ENCODE measurements at places on chromosomes 16 and 17.

DNA sequence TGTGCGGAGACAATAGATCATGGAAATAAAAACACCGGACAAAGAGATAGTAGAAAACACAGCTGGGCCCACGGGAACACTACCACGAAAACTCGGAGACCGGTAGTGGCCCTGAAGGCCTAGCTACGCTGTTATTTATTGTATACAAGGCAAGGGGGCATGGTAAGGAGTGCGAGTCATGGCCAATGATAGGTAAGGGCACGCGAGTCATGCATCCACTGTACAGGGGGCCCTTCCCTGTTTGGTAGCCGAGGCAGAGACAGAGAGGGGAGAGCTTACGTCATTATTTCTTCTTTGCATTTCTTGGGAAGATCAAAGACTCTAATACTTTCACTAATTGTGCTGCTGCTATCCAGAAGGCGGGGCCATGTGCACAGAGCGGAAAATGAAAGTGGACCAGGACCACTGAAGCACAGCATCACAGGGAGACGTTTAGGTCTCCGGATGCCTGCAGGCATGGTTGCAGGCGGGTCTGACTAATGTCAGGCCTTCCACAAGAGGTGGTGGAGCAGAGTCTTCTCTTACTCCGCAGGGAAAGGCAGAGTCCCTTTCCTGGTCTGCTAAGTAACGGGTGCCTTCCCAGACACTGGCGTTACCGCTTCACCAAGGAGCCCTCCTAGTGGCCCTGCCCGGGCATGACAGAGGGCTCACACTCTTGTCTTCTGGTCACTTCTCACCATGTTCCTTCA lies 74.4 kb upstream of the ARL4D start:
- peak; percentile 32 for DNase-seq

GRCh38 chr17:65005858-65006257 lies 50.7 kb downstream of the GNA13 start:
- no peak for DNase-seq

- no peak for DNase-seq
Measured at GRCh38 chr16:2432801-2433505, 3.7 kb downstream of the CCNF start.

DNA sequence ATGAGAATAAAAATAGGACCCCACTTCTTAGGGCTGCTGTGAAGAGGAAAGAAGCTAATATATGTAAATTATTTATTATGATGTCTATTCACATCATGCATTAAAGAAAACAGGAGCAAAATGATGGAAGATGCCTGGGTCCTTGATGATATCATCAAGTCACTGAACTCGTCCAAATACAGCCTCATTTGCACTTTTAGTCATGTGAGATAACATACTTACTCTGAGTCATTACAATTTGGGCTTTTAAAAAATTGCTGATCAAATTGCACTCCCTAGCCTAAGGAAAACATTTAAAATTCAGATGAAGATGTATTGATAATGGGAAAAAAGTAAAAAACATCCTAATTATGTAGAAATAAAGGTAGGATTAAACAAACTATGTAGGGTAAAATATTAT lies 302.7 kb upstream of the CCL2 start:
- DNase-seq = no peak

DNA sequence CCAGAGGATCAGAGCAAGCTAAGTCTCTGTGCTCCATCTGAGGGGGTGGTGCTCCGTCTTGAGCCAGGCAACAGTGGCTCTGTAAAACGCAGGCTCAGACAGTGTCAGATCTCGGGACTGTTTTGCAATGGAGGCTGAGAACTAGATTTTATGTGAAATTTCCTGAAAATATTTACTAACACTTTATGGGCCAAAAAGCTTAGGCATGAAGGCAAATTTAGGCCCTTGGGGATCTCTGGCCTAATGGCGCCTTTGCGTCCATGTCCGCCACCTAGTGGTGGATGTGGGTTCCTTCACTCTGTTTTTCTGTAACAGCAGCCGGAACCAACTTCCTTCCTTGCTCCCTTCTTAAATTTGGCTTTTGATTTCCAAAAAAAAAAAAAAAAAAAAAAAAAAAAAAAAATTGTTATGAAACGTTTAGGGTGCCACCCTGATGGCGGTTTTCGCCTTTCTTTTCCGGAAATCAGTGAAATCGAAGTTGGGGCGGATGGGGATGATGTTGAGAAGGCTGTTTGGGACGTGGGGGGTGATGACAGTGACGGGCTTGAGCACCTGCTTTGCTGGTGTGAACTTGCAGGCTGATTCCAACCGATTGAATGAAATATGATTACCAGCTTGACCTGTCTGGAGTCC lies 14.0 kb upstream of the ELAC2 start:
- DNase-seq = peak; percentile 55

- DNase-seq = no peak
Measured at GRCh38 chr17:51912939-51913338, 245.6 kb downstream of the CA10 start.

GRCh38 chr16:14377326-14377725 lies 252.7 kb downstream of the PARN start:
- peak; percentile 34 for DNase-seq

GRCh38 chr16:17474572-17474971 lies 3.8 kb upstream of the XYLT1 start:
- DNase-seq = no peak

- no peak for DNase-seq
Measured at GRCh38 chr17:41491476-41491875, 1.8 kb upstream of the KRT36 start.

DNA sequence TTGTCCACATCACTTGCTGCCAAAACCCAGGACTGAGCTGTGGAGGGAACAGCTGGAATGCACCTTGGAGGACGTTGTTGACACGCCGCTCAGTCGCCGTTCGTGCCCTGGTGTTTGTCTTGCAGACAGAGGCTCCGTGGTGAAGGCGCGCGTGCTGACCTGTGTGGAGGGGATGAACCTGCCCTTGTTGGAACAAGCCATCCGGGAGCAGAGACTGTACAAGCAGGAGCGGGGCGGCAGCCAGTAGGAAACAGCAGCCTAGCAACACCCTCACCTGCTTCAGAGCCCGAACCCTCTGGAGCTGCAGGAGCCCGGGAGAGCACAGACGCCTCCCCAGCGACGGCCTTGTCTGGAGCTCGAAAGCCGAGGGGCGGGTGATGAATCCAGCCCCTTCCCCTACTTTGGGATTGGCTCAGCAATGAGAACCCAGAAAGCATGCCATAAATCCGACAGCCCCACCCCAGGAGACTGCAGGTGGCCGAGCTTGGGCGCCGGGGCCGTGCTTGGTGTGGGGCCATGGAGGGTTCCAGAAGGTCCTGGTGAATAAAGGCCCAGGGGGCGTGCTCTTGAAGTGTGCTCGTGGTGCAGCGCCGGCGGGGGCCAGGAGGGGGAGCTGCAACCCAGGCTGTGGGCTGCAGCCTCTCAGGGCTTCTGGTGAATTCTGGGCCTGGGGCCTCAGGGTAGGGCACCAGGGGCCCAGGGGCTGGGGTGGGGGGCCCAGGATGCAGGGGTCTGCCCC lies 470 bp upstream of the CDK3 start:
- no peak for DNase-seq

GRCh38 chr16:9138731-9139501 lies 47.5 kb downstream of the HAPSTR1 start:
- peak; percentile 52 for DNase-seq

GRCh38 chr16:30901201-30902028 lies 5.0 kb downstream of the CTF1 start:
- DNase-seq = no peak

DNA sequence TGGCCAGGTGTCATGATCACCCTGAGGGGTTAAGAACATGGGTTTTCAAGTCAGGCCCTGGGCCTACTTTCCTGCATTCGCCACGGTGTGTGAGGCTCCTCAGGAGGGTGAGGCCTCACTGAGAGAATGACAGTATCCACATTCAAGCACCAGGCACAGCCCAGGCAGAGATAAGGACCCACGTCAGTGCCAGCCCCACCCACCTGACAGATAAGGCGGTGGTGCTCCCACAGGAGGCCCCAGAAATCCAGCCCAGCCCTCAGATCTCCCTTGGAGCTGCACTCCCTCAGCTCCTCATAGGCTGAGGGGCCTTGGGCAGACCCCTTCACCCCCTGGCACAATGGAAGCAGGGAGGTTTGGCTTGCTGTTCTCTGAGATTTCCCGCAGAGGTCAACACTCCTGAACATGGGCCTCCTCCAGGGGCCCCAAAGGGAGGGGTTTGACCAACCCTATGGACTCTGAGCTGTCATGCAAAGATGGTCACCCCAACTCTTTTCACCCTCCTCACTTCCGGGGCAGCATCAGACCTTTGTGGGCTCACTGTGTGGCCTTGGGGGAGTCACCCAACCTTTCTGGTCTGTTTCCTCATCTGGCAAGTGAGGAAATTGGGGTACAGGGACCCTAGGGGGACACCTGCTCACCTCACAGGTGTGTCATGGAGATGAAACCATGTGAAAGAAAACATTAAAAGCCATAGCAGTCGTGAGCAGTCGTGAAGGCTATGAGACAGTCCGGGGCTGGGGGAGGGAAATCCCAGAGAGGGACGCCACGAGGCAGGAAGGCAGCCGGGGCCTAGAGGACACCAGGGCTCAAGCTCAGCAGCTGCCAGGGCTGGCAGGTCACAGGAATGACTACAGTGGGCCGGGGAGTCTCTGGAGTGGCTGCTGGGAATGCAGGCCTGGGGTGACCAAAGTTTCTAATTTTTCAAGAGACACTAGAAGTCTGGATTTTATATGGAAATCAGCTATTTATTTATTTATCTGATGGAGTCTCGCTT lies 15.4 kb downstream of the PLLP start:
- DNase-seq = no peak

DNA sequence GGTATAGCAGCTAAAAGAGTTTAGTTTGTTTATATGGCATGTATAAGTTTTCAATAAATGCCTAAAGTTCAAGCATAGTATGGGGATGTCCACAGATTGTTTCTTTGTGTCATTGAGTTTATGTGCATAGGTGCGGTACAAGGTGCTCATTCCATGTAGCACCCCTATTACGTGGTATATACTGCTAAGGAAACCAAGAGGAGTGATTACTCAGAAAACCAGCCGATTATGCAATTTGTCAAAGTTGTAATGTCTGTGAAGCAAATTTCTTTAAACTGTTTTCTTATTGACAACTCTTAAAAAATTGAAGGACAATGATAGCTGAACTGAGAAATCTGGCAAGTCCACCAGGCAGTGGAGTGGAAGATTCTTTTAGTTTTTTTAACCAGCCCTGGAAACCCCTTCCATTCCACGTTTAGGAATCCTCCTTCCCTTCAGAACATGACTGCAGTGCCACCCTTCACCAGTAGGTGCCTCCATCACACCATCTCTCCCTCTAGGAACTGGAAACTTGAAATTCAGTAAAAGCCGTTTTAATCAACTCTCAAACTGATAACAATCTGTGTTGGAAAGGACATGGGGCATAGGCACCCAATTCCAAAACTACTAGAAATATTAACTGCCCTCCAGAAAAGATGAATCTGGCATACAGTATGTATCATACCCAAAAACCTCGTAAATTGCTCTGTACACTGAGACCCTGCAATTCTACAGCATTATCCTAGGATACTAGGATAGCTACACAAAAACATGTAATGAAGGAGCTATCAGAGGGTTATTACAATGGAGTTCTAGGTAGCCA lies 43.5 kb downstream of the REXO5 start:
- DNase-seq = peak; percentile 62

DNA sequence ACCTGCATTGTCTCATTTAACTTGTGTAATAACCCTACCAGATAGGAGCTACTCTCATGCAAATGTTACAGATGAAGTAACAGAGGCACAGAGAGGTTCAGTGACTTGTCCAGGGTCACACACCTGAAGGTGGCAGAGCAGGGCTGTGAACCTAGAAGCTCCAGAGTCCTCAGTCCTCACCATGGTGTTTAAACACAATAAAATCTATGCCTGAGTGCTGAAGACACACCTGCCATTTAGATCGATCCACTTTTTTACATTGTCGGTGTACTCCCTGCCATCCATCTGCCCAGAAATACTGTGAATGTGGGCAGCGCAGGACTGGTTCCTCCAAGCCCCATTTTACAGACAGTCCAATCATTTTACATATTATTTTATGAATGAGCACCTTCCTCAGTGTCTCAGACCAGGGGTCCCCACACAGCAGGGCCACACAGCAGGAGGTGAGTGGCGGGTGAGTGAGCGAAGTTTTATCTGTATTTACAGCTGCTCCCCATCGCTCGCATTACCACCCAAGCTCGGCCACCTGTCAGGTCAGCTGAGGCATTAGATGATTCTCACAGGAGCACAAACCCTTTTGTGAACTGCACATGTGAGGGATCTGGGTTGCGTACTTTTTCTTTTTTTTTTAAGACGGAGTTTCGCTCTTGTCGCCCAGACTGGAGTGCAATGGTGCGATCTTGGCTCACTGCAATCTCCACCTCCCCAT lies 5.6 kb downstream of the IL4R start:
- no peak for DNase-seq

- no peak for DNase-seq
Measured at GRCh38 chr16:28880589-28880915, 2.3 kb downstream of the ATP2A1 start.

GRCh38 chr17:40432864-40433528 lies 10.3 kb upstream of the IGFBP4 start:
- peak; percentile 42 for DNase-seq

GRCh38 chr17:869567-870525 lies 87.7 kb downstream of the MRM3 start:
- peak; percentile 83 for DNase-seq

GRCh38 chr17:61139219-61139618 lies 260.4 kb upstream of the TBX2 start:
- peak; percentile 86 for DNase-seq

- no peak for DNase-seq
Measured at GRCh38 chr16:54976651-54977200, 46.1 kb downstream of the IRX5 start.

GRCh38 chr16:89349947-89350633 lies 132.6 kb downstream of the ZNF778 start:
- no peak for DNase-seq

GRCh38 chr17:41799366-41799765 lies 12.4 kb downstream of the P3H4 start:
- no peak for DNase-seq

DNA sequence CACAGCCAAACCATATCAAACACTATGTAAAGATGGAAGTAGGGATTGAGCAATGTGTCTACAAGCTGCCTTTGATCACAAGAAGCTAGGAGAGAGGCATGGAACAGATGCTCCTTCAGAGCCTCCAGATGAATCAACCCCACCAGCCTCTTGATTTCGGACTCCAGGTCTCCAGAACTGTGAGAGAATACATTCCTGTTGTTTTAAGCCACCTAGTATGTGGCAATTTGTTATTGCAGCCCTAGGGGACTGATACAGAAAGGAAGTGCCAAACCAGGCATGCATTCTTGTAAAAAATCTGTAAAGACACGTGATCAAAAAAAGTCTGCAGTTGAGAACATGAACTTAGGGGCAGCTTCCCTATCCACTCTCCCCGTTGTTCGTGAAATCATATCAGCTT lies 91.1 kb downstream of the C17orf67 start:
- peak; percentile 37 for DNase-seq

All from AG10803 (cell line).